ENCODE measurements at places on chromosomes 6 and 20.

DNA sequence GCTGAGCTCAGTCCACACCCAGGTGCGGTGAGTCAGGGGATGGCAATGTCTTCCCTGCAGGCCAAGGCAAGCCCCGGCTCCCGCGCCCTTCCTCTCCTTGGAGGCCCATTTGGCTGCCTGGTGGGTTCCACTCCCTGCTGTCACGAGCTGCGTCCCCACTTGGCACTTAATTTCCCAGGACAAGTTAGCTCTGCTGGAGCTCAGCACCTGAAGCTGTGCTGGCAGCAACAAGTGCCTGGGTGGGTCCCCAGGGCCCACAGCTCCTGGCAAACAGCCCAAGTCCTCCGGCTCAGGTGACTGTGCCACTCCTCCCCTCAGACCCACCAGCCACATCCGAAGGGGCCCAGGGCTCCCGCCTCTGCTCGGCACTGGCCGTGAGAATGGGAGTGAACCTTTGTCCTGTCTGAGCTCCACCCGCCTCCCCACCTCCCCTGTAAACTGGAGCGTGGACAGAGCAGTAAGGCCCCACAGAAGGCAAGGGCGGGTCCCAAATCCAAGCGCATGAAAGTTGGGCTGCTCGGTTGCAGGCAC, 16.9 kb downstream of the LAMA5 start:
- no peak for DNase-seq

GRCh38 chr20:13678944-13679343, 40.2 kb upstream of the TASP1 start:
- DNase-seq, result no peak

DNA sequence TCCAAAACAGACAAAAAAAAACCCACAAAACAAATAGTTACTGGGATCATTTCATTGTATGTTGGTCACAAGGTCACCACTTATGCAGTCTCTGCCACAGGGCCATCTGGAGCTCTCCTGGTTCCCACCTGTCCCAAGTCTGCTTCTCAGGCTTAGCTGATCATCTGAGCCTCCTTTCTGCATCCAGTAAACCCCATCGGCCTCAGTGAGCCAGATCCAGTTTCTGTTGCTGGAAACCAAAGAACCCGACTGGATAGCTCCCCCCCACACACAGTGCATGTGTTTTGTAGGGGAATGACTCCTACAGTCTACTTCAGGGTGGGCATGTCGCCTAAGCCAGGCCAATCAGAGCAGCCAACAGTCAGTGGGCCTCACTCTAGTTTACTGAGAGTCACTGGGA, 233.3 kb downstream of the PREX1 start:
- DNase-seq, result no peak

GRCh38 chr6:105035299-105035698, 78.4 kb downstream of the LIN28B start:
- no peak for DNase-seq

DNA sequence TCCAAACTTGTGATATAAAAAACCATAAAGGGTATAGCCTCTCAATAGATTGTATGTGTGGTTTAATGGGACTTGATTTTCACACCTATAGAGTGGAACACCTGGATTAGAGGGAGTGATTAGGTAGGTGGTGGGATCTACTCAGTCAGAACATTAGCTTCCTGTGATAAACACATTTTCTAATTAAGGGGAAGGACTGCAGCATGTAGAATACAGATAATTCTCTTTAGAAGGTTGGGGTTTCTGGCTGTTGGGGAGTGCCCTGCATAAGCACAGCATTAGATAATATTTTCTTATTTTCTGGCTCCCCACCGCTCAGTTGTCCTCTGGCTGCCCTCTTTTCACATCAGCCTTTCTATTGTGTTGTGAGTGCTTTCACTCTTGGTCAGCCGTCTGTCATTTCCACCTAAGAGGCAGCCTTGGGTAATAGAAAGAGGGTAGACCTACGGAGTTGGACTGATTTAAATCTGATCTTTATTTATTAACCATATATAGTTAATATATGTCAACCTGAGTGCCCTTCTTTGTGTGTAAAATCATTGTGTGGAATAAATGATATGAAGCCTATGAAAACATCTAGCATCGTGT, 8.0 kb downstream of the CSE1L start:
- no peak for DNase-seq

GRCh38 chr6:14354919-14355572, 237.5 kb downstream of the CD83 start:
- no peak for DNase-seq

GRCh38 chr6:74015427-74015826, 319.4 kb downstream of the CD109 start:
- no peak for DNase-seq

DNA sequence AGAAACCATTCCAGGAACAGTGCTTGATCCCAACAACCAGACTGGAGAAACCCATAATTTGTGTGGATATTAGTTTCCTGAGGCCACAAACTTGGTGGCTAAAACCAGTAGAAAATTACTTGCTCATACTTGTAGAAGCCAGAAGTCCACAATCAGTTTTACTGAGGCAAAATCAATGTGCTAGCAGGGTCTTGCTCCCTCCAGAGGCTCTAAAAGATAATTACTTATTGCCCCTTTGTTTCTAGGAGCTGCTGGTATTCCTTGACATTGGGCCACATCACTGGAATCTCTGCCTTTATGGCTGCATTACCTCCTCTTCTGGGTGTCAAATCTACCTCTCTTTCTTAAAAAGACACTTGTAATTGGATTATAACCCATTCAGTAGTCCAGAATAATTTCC, 142.2 kb upstream of the SAMD5 start:
- DNase-seq, result no peak

DNA sequence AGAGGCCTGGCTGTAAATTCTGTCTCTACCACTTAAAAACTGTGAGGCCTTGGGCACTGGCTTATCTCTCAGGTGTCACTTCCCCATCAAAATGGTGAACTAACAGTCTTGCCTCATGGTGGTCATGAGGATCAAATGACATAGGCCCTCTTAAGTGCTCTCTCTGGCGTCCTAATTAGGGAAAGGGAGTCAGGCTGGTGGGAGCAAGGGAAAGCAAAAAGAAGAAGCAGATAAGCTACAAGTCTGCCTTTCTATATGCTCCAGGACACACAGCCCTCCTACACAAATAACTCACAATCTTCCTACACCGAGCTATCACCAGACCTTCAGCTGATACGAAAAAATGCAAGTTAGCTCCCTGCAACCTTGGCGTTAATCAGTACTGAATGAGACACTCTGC, 19.5 kb upstream of the SLC22A16 start:
- no peak for DNase-seq

DNA sequence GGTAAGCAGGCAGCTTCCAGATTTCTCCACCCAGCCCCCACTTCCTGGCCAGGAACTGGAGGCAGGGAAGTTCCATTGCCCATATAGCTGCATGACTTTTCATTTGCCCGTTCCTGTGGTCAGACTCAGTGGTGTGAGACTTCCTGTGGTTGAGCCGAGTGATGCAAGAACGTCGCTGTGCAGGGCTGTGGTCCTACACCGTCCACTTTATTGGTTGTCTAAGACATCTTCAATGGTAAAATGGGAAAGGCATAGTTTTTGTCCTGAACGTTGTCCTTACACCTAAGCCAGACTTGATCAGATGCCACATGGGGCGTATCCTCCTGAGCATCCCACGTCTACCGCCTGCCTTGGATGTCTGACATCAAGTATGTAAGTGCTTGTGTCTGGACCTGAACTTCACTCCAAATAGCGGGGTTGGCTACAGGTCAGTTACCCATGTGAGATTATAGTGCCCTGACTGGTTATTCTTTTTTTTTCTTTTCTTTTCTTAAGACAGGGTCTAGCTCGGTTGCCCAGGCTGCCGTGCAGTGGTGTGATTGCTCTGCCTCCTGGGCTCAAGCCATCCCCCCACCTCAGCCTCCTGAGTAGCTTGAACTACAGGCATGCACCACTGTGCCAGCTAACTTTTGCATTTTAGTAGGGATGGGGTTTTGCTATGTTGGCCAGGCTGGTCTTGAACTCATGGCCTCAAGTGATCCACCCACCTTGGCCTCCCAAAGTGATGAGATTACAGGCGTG, 25.9 kb upstream of the GTSF1L start:
- no peak for DNase-seq

DNA sequence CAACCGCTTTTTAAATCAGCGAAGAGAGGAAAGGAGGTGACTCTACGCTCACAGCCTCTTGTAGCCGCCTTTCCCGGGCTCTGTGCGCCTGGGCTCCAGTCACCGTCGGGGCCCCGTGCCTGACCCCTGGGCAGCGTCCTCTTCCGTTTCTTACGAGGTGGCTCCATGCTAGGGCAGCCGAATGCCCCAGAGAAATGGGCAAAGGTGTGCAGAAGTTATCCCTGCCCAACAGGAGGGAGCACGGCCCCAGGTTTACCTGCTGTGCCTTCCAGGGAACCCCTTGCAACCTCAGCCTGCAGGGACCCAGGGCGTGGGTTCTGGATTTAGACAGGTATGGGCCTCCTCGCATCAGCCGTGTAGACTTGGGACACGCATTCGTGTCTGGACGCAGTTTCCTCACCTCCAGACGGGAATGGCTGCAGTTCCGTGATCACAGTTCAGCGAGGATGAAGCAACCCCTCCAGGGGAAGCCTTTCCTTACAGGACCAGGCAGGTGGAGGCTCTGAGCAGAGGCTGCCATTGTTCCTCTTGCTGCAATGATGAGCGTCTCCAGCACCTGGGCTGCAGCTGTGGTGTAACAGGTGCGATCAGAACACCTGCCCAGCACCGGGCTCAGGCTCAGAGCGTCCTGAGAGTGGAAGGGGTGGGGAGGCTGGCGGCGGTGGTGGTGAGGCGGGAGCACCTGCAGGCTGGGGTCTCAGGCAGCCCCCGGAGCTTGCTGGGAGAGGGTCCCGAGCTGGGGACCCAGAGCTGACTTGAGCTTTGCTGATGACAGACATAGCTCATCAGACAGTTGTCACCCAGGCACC, 81.3 kb upstream of the BHLHE23 start:
- DNase-seq, result no peak

DNA sequence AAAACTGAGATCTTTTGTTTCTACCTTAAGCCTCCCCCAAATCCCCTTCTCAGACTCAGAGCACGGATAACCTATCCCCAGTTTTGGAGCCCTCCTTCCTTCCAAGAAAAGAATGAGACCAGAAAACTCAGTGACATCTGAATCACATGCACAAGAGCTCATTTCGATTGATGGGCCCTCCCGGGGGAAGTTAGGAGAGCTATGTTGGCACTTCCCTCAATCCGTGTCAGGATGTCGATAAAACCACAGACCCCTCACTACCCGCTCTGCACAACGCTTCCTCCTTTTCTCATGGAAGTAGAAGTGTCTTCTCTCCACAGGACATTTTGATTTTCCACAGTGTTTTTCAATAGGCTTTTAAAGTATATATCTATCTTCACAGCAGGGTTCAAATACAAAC, 332.4 kb downstream of the HACE1 start:
- DNase-seq, result no peak

DNA sequence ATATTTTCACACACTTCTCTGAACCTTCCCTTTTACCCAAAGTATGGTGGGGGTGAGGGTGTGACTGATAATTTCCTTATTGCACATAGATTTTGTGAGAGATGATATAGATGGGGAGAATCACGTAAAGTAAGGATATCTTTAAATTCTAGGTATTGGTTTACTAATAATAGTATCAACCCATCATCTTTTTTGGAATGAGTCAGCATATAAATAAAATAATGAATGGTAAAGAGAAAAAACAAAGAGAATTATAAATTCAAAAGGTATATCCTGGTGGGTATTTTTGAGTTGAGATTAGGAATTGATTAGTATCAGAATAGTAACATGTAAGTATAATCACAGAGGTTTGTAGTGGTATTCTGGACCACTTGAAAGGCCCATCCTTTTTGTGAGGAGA, 56.1 kb downstream of the MACROD2 start:
- no peak for DNase-seq

- no peak for DNase-seq
Observed at GRCh38 chr6:166691199-166691598, 64.1 kb upstream of the RPS6KA2 start.

DNA sequence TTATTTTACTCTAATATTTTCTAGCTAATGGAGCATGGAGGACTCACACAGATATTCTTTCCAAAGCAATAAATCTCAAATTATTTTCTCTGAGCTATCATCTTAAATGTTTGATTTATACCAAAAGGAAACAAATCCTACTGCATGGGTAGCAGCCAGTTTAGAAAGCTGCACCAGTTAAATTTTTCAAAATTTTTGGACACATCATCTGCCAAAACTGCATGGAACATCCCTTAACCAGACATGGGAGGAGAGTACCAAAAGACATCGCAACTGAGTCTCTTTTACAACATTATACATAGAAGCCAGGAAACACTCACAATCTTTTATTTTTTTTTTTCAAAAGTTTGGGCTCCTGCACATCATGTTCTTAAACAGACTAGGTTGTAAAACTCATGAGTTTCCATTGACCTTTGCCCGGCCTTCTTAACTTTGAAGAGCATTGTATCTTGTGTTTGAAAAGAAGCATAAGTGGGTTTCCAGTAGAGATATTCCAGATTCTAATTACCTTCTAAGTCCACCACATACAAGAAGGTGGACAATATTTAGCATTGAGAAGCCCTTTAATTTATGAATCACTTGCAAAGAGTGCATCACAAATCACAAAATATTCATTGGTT, 87.7 kb upstream of the HMGCLL1 start:
- DNase-seq, result no peak

GRCh38 chr6:28945349-28945748, 21.6 kb upstream of the TRIM27 start:
- no peak for DNase-seq

GRCh38 chr6:136415351-136416007, 125.8 kb upstream of the BCLAF1 start:
- DNase-seq, result no peak

DNA sequence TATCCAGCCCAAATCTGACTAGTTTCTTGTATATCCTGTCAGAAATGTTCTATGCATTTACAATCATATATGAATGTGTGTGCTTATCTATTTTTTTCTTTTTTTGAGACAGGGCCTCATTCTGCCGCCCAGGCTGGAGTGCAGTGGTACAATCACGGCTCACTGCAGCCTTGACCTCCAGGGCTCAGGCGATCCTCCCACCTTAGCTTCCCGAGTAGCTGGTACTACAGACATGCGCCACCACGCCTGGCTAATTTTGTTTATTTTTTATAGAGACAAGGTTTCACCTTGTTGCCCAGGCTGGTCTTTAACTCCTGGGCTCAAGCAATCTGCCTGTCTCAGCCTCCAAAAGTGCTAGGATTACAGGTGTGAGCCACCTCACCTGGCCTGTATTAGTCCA, 3.0 kb upstream of the RAB44 start:
- DNase-seq, result no peak

DNA sequence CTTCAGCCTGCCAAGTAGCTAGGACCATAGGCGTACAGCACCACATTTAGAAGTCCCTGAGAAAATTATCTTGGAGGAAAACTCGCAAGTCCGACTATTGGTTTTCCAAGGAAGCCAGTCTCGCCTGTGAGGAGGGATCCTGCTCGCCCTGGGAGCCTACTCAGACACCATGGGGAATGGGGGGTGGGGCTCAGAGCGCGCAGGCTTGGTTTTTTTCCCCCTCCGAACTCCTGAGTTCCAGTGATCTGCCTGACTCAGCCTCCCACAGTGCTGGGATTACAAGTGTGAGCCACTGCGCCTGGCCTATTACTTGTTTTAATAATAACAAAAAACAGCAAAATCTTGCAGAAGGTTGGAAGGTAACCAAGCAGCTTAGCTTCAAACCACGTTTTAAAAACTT, 153.7 kb downstream of the OR2B2 start:
- DNase-seq, result no peak
